Activated T-helper 1 cell treated with anti-CD3 and anti-CD28 coated beads, Interleukin-12 subunit alpha, Interleukin-12 subunit beta, Interleukin-2, Interleukin-4 antibody, amounts not matched to agents 30 ng/mL and 10 ng/mL and 1 ng/mL, durations not matched to agents 14 hours and 24 hours and 36 hours (primary cell): ENCODE measurements at places on chromosomes 12 and 14.

DNA sequence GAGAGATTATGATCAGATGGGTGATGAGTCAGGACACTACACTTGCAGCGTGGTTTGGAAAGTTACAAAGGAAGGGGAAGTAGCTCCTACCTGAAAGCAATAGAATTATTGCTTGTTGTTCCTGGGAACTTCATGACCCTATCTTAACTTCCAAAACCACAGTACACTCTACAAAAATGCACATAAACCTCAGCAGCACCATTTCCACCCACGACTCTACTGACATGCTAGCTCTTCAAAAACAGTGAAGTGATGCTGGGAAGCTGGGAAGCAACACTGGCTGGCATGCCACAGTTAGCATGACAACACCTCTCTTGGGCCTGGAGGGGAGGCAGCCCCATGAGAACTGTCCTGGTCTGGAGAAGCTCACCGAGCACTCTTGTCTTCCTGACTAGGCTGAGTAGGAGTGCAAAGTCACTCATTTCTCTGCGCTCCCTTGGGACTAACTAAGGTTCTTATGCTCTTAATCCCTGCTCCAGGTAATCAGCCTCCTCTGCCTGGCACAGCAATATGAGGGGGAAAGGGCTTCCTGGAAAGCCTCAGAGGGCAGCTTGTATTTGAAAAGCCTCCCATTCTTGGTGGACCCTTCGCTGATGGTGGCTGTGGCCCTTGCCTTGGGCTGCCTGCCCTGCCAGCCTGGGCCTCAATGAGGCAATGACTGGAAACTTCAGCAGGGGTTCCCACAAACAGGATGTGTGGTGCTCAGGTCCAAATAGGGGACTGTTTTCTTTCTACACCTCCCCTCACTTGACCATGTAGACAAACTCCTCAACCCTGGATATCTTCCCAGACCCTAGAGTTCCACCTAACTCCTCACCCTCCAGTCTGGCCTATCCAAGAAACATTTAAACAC is 1.2 kb downstream of the KRT3 start:
- H3K4me3 ChIP-seq, result no peak overlapping the region
- H3K27ac ChIP-seq, result no peak overlapping the region
- H3K27me3 ChIP-seq, result peaks cover 14% of the 10 kb centered on the region

GRCh38 chr12:120651821-120652220 is 11.4 kb downstream of the CABP1 start:
- H3K4me1 ChIP-seq, result peaks cover 12% of the 10 kb centered on the region
- no peaks in the 10 kb centered on the region for H3K36me3 ChIP-seq
- no peak for DNase-seq
- H3K4me3 ChIP-seq, result no peak overlapping the region
- H3K27ac ChIP-seq, result no peak overlapping the region

GRCh38 chr12:29044799-29045198 is 104.3 kb upstream of the FAR2 start:
- H3K4me1 ChIP-seq, result no peaks in the 10 kb centered on the region
- peaks cover 11% of the 10 kb centered on the region for H3K27me3 ChIP-seq
- no peak overlapping the region for H3K27ac ChIP-seq
- H3K36me3 ChIP-seq, result no peaks in the 10 kb centered on the region
- no peak for DNase-seq

DNA sequence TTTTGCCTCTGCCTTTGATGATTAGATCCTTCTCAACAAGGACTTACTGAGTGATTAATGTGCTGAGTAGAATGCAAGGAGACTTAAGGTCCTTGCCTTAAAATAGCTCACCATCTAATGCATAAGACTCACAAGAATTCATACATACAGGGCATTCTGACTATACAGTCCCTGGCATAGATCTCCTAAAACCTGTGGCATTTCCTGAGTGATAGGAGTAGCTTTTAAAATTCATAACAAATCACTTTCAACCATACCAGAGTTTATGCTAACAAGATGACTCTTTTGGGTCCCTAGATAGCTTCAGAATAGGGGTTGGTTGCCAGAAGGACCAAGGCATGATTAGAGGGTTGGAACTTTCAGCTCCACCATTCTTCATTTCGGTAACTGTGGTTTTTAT is 48.8 kb downstream of the STXBP6 start:
- H3K4me3 ChIP-seq, result no peak overlapping the region
- H3K36me3 ChIP-seq, result no peaks in the 10 kb centered on the region
- DNase-seq, result no peak
- H3K4me1 ChIP-seq, result no peaks in the 10 kb centered on the region
- no peak overlapping the region for H3K27ac ChIP-seq
- no peaks in the 10 kb centered on the region for H3K27me3 ChIP-seq

DNA sequence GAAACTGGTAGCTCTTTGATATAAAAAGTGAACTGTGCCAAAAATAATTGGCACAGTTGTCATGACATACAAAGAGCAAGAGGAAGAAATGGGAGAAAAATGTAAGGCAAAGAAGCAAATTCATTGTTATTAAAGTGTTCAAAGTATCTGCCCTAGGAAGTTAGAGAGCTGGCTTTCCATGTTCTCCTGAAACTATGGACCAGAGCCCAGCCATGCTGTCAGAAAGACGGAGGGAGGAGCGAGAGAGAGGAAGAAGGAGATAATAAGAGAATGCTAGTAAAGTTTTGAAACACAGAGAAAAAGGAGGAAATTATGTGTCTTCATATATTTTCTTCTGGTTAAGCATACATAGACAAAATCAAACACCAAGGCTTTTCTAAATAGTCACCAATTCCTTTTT is 78.1 kb upstream of the PELI2 start:
- H3K4me3 ChIP-seq, result no peak overlapping the region
- DNase-seq, result no peak
- H3K27me3 ChIP-seq, result peaks cover 25% of the 10 kb centered on the region
- H3K27ac ChIP-seq, result no peak overlapping the region
- no peaks in the 10 kb centered on the region for H3K4me1 ChIP-seq
